Activated T-cell treated with anti-CD3 and anti-CD28 coated beads, Interleukin-2, amount 50 U/mL, for 72 hours (primary cell): ENCODE measurements at places on chromosomes 5 and 9. TPM values are rescaled to one million over a fixed set of nuclear protein-coding genes. Genes with fewer than 3 reads are reported as not detected.

GRCh38 chr9:121960665-121961064, 132.4 kb downstream of the TTLL11 start:
- DNase-seq = no peak

ZCCHC10 gene
- 23.7 TPM for total RNA-seq

PTGDS gene
- total RNA-seq = not detected

DNA sequence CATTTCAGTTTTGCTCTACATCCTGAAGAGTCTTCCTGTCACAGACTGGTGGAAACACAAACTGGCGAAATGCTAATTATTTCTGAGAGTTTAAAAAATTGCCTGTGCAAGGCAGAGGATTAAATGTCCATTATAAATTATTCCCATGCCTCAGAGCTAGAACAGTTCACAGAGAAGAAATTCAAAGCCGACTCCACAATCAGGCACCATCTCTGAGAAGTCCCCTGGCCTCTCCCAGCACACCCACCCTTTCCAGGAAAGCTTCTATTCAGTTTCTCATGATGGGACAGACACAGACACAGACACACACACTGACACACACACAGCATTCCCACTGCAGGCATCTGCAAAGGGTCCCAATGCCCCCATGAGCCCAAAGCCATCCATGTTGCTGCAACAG, 253.1 kb downstream of the DENND1A start:
- no peak for DNase-seq

DNA sequence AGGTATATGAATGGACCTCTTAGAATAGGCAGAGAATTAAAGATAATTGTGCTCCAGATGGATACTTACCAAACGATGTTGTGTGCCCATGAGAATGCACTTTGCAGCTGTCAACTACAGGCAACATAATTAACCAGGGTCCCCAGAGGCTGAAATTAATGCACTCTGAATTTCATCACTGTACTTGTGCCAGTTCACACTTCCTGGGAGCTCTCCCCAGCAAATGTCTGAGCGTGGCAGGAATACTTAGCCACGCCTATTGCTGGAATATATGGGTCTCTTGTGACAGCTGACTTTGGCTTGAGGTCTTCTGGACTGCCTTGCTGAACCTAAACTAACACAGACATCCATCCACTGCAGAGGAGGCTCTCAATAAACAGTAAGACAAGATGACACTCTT, 11.9 kb upstream of the C1QTNF2 start:
- no peak for DNase-seq

PRELID2 gene
- total RNA-seq = 2.3 TPM

DNA sequence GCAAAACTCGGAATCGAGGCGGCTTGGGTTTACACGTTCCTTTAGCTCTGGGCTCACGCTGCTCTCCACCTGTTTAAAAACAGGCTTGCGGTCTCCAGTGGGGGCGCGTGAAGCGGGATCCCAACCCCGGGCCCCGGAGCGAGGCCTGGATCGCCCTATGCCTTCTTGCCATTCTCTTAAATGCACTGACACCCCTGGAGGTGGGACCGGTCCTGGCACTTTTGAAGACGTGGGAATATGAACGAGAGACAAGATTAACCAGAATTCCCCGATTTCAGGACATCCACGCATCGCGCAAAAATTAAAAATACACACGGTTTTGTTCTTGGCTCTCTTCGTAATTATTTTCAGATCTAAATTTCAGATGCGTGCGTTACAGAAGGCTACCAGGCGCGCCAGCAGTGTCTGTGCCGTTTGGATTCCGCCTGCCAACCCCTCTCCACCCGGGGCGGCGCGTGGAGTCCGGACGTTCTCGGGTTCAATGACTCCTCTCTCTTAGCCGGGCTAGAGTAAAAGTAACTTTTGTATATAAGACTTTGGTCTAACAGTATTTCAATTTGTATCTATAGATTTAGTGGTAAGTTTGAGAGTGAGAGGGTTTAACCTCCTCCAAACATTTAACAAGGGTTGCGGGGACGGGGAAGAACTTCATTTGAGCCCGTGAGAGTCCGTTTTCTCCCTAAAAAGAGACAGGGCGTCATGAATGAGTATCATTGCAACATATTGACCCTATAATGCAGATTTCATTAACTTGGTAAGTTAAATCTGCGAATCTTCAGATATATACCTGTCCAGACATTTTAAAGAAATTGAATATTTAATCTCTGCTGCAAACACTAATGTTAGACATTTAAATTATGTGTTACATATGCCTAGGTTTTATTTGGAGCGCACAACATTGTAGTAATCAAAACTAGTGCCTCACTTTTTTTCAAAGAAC, 3.8 kb downstream of the FOXD1 start:
- no peak for DNase-seq

LCN12 gene
- total RNA-seq = 1.4 TPM

DNA sequence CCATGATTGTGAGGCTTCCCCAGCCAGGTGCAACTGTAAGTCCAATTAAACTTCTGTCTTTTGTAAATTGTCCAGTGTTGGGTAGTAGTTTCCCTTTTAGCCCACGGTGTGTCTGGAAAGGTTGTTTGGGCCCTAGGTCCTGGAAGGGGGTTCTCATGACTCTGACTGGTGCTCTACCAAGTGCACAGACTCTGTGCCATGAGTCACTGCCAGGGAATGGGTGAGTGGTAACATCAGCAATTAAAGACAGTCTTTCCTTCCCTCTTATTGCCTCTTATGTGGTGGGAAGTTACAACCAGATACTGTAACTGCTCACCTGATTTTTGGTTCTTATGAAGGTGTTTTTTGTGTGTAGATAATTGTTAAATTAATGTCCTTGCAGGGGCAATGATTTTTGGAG, 141.2 kb downstream of the PRDM9 start:
- no peak for DNase-seq

DNA sequence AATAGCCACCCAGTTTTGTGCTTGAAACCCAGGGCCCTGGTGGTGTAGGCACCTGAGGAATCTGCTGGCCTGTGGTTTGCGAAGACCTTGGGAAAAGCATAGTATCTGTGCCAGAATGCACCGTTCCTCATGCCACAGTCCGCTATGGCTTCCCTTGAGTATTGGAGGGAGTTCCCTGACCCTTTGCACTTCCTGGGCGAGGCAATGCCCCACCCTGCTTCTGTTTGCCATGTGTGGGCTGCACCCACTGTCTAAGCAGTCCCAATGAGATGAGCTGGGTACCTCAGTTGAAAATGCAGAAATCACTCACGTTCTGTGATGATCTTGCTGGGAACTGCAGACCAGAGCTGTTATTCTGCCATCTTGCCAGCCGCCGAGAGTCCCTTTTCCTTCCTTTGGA, 483.5 kb downstream of the AGTPBP1 start:
- no peak for DNase-seq

DNA sequence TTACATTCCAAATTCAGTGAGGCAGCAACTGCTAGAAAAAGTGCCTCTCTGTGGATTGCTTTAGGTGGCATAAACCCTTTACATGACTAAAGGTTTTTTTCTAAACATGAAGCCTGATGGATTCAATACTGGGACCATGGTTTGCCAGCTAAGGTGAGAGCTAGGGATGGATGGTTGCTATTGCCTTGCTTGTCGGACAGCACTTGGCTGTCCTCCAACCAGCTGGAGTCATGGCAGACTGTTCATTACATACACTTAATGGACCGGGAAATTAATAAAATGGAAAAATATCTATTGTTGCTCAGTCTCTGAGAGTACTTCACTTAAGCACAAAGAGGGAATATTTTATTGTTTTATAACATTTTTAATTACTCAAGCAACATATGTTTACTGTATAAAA, 116.9 kb upstream of the TRPC7 start:
- DNase-seq = no peak

DNA sequence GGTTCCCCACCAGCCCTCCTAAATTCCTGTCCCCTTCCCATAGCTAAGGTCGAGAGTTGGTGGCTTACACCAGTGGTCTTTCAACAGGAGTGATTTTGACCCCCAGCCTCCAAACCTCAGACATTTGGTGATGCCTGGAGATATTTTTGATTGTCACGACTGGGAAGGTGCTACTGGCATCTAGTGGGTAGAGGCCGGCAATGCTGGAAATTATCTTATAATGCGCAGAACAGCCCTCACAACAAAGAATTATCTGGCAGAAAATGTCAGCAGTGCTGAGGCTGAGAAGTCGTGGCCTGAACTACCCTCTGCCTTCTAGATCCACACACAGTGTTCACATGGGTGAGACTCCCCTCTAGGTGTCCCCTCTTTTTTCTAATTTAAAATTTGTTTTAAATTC, 69.6 kb downstream of the IL31RA start:
- DNase-seq = no peak

- no peak for DNase-seq
Measured at GRCh38 chr5:157598350-157598936, 22.9 kb upstream of the ADAM19 start.

- no peak for DNase-seq
Measured at GRCh38 chr5:107968406-107968843, 297.7 kb upstream of the EFNA5 start.

TGFBR1 gene
- total RNA-seq = 31.0 TPM

- DNase-seq = no peak
Measured at GRCh38 chr5:74408150-74409043, 232.1 kb downstream of the ENC1 start.

GRCh38 chr5:138980441-138980840, 105.3 kb upstream of the LRRTM2 start:
- DNase-seq = no peak

DNA sequence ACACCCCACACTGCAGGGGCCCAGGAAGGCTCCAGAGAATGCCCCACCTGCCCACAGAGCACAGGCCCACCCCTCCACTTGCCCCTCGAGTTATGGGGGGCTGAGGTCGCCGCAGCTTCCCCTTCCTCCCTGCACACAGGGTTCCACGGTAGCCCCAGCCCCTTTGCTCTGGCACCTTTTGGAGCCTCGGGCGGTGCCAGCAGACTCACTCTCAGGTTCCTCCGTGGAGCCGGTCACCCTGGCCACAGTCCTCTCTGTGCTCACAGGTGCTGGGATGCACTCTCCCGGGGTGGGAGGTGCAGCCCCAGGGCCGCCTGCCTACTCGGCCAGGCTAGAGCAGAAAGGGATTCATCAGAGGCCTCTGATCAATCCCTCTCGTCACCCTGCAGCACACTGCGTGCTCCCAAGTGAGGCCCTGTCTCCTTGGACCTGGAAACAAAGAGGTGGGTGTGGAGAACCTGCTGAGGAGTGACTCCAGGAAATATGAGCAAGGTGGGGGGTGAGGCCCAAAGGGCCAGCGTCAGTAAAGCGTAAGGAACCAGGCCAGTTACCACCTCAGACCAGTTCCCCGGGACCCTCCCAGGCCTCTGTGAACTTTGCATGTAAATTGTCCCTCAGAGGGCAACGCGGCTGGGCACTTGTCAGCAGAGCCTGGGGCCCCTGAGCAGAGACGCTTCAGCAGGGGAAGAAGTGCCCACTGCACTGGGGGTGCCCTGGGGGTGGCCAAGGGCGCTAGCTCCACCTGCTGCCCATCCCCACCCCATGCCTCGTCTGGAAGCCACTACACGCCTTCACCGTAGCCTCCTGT, 167.8 kb downstream of the OLFM1 start:
- no peak for DNase-seq

DUSP1 gene
- 24.5 TPM for total RNA-seq

- DNase-seq = no peak
Measured at GRCh38 chr5:157518963-157519362, 56.6 kb downstream of the ADAM19 start.

GRCh38 chr5:71993600-71993999, 113.7 kb upstream of the MAP1B start:
- no peak for DNase-seq

DNA sequence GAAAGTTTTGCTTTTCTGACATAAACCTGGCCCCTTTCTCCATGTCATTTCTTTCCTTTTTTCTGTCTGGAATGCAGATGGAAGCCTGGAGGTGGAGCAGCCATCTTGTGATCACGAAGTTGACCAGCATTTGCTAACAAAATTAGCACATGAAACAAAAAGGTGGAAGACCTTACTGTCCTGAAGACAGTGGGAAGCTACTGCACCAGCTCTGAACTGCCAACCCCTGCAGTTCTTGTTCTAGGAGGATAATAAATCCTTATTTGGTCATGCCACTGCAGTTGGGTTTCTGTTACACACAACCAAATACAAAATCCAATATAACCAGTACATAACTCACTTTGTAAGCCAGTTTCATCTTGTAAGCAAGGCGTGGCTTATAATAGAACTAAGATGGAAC, 249.4 kb upstream of the TBCA start:
- no peak for DNase-seq

ADGRD2 gene
- not detected for total RNA-seq

DNA sequence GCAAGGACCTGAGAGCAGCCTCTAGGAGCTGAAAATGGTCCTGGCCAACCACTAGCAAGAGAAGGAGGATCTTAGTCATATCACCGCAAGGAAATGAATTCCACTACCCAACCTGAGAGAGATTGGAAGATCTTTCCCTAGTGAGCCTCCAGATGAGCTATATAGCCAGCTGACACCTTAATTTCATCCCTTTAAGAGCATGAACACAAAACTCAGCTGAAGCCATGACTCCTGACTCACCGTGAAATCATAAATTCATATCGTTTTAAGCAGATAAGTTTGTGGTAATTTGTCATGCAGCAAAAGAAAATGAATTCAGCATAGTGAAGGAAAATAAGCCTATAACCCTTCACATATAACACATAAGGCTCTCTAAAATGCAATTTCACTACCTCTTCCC, 23.5 kb downstream of the MAPKAP1 start:
- DNase-seq = no peak

- DNase-seq = no peak
Measured at GRCh38 chr5:44246986-44247385, 142.2 kb downstream of the FGF10 start.

GRCh38 chr5:97065475-97065874, 76.9 kb downstream of the LIX1 start:
- DNase-seq = no peak

DNA sequence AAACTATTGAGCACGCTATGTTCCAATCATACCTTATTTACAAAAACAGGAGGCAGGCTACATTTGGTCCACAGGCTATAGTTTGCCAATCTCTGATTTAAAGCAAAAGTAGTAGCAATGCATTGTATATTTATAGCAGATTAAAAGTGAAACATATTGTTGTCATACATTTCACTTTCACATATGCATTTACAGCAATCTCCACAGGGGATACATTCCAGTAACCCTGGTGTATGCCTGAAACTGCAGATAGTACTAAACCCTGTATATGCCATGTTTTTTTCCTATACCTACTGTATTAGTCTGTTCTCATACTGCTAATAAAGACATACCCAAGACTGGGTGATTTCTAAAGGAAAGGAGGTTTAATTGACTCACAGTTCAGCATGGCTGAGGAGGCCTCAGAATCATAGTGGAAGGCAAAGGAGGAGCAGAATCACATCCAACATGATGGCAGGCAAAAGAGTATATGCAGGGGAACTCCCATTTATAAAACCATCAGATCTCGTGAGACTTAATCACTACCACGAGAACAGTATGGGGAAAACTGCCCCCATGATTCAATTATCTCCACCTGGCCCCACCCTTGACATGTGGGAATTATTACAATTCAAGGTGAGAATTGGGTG, 5.9 kb upstream of the CSF1R start:
- no peak for DNase-seq

RIMOC1 gene
- total RNA-seq = 32.9 TPM

DNA sequence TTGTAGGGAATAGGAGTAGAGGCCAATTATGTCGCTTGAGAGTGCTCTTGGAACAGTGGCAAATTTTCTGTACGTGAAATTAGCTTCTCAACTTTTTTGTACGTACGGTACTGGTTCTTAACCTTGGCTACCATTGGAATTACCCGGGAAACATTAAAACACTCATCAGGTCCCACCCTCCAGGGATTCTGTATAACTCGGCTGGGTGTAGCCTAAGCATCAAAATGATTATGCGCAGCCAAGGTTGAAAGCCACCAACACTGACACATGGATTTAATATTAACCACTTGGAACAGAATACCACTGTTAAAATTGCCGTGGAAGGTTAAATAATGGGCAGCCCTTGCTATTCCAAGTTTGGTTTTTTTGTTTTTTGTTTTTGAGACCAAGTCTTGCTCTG, 17.4 kb downstream of the DNAJA1 start:
- DNase-seq = no peak
